Foreskin fibroblast (primary cell): ENCODE measurements at places on chromosomes 3 and 15.

GRCh38 chr15:80228959-80229610 is 22.9 kb downstream of the CTXND1 start:
- DNase-seq, result no peak

DNA sequence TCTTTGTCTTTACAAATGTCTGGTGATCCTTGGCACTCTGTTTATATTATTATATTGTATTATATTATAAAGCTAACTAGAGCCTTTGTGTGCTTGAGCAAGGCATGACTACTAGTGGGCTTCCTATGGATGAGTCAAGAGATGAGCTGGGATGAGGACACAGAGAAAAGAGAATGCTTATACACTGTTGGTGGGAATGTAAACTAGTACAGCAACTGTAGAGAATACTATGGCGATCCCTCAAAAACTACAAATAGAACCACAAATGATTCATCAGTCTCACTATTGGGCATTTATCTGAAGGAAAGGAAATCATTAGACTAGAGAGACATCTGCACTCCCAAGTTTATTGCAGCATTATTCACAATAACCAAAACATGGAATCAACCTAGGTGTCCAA is 40.8 kb upstream of the MED12L start:
- peak; percentile 14 for DNase-seq

GRCh38 chr3:183428447-183429211 is at the start of gene MCF2L2:
TSS of gene MCF2L2 (minus strand) at chr3:183428619. CDS start at chr3:183427977, 642 bp downstream.
- DNase-seq, result no peak

GRCh38 chr3:18660059-18660458 is 234.9 kb upstream of the SATB1 start:
- no peak for DNase-seq

- peak; percentile 61 for DNase-seq
Observed at GRCh38 chr15:39365161-39365560, 215.7 kb upstream of the THBS1 start.

GRCh38 chr3:124526601-124527000 is 203.7 kb upstream of the UMPS start:
- no peak for DNase-seq

- DNase-seq, result no peak
Observed at GRCh38 chr3:72102112-72102616, 317.2 kb upstream of the PROK2 start.

DNA sequence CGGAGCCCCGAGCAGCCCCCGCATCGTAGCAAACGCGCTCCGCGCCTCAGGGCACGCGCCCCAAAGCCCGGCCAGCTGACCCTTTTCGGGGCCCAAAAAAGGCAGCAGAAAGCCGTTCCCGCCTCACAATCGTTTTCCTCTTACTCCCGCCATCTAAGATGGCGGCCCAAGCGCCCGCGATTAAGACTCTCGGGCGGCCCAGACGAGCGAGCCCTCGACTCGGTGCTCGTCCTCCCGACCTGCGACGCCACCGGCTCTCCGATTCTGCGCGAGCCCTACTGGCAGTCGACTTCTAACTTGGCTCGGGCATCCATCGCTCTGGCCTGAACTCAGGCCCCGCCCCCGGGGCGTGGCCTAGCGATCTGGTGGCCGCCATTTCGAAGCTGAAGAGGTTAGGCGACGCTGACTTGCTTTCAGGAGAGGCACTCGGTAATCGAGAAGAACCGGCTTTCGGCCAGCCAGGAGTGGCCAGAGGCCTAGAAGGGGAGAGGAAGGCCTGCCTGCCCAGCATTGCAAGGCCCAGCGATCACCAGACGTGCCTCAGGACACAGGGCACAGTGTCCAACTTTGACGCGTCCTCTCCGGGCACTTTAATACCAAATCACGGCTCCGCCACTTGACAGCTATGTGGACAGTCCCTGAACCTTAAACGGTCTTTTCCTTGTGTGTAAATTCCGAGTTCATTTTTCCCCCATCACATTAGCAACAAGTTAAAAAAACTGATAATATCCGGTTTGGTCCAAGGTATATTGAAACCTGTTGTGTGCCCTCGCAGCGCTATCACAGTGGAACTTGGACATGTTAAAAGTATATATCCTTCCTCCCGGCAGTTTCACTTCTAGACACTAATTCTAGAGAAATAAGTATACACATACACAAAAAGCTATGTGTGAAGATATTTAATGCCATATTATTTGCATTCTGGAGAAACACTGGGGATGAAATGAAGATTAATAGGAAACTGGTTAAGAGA is at the start of gene RAF1:
TSS of gene RAF1 (minus strand) at position 182 of the 973 bp plus-strand sequence. CDS start 45,396 bp downstream, outside the sequence.
- peak; percentile 100 for DNase-seq

GRCh38 chr3:150469031-150469930 is 61.2 kb downstream of the TSC22D2 start:
- DNase-seq, result peak; percentile 95

GRCh38 chr3:1381647-1382036 is 288.8 kb downstream of the CNTN6 start:
- DNase-seq, result no peak

GRCh38 chr3:66555214-66555844 is 54.5 kb upstream of the LRIG1 start:
- DNase-seq, result no peak

DNA sequence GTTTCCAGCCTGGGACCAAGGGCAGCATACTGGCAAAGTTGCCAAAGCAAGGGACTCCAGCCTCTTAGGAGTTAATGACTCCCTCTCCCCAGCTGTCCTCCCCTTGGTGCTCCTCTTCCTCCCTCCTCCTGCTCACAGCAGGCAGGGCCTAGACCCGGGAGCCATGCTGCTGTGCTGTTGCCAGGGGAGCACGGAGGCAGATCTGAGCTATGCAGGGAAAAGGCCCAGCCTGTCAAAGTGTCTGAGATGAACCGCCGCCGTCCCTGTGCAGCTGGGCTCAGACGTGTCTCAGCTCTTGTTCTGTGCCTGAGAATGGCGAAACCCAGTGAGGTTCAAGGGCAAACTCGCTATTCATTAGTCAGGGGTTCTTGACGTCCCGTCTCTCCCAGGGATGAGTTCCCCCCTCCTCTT is 60.8 kb upstream of the POLG start:
- DNase-seq, result no peak

DNA sequence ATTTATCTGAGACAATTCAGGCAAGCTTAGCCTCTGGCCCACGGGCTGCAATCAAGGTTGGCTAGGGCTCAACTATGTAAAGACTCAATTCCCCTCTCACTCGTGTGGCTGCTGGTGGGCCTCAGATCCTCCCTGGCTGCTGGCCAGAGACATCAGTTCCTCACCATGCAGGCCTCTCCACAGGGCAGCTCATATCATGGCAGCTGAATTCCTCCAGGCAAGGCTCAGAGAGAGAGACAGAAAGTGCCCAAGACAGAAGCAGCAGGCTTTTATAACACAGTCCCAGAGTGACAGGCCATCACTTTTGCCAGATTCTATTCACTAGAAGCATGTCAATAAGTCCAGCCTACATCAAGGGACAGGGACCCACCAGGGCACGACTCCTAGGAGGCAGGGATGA is 63.2 kb downstream of the XXYLT1 start:
- DNase-seq, result peak; percentile 58

DNA sequence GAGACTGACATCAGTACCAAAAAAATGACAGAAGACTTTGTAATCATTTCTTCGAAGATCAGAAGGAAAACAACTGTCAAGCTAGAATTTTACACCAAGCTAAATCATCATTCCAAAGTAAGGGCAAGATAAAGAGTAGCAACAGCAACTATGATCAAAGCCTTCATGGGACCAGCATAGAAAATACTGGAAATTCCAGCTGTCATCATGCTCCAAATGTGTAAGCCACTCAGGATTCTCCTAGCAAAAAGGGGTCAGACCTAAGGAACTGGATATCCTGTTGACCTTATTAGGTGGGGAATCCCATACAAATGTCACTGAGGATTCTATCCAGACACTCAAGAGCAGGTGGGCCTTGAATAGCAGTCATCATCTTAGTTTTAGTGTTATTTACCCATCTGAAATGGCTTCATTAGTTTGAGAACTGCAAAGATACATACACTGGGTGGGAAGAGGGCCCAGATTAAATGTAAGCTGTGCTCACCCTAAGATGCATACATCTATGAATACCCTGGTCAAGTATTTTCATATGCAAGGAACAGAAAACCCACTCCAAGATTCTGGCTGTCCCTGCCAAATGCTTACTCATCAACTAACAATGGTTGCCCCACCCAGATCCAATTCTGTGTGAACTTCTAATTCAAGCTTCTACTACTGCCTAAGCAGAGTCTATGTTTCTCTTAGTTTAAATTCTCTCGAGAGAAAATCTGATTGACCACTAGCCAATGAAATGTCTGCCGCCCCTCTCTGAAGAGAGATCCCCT is 33.5 kb downstream of the CLDN18 start:
- DNase-seq, result peak; percentile 93

GRCh38 chr3:146701246-146701645 is 96.1 kb upstream of the PLSCR5 start:
- DNase-seq, result no peak
